Stimulated activated CD8-positive, alpha-beta memory T cell treated with anti-CD3 and anti-CD28 coated beads, Interleukin-7, amount 100 ng/mL, for 4 hours (primary cell): ENCODE measurements at places on chromosomes 13 and 19.

- DNase-seq = no peak
These were observed 7.3 kb downstream of the EPSTI1 start for GRCh38 chr13:42984691-42985090.

DNA sequence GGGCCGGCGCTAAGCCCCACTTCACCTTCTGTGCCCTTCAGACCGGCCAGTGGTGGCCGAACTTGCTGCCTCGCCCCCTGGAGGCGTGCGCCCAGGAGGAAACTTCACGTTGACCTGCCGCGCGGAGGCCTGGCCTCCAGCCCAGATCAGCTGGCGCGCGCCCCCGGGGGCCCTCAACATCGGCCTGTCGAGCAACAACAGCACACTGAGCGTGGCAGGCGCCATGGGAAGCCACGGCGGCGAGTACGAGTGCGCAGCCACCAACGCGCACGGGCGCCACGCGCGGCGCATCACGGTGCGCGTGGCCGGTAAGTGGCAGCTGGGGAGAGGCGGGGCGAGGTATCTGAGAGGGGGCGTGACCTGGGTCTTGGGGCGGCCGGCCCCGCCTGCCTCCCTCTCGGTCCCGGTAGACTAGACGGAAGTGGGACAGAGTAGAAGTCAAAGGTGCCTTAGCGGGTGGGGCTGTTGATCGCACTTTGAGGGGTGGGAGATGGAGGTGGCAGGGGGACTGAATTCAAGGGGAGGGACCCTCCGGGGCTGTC, 5.6 kb downstream of the ICAM5 start:
- DNase-seq = no peak

DNA sequence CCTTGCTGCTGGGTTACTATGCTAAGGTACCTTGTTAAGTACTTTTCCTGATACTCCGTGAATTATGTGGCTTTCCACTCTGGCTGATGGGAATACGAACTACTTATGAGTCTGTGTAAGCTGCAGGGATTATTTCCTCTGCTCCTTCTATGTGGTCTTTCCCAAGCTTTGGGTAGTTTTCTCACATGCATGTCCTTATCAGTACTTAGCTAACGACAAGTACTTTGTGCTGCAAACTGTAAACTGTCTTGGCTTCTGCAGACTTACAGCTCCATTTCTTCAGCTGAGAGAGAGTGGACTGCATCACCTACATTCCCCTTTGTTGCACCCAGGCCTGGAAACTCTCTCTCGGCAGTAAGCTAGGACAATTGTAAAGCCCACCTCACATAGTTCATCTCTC, 76.6 kb downstream of the FGF9 start:
- no peak for DNase-seq

- DNase-seq = no peak
These were observed 10.2 kb downstream of the OXGR1 start for GRCh38 chr13:96984051-96984508.

DNA sequence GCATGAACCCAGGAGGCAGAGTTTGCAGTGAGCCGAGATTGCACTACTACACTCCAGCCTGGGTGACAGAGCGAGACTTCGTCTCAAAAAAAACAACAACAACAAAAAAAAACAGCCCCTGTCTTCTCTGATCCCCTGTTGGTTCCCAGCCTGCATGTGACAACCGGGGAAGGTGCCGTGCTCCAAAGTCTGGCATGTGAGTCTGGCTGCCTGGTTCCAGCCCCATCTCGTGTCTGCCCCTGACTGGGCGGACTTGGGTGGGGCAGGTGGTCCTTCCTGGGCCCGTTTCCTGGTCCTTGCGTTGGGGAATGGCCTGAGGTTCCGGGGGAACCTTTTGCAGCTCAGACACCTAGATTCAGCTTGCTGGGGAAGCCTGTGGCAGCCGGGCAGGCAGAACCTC, 50.5 kb downstream of the DNM2 start:
- DNase-seq = no peak

GRCh38 chr19:36079389-36079945, 24.8 kb downstream of the WDR62 start:
- no peak for DNase-seq

DNA sequence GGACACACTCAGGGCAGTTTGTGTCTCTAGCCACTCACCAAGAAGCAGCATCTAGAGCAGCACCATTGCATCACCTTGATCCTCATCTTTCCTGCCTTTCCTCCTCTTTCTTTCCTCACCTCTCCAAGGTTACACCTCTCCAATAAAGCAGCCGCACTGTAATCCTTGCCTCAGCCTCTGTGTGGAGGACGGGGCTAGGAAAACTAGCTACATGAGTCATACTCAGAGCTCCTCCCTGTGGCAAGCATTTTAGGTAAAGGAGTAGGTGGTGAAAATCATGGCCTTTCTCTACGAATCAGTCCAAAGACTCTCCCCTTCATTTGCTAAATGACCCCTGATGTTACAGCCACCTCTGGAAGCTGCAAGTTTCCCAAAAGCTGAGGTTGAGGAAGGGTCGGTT, 108.9 kb downstream of the DNAJC15 start:
- DNase-seq = no peak

GRCh38 chr13:46542833-46543232, 10.1 kb upstream of the LRCH1 start:
- DNase-seq = no peak
